ENCODE measurements at places on chromosomes 5 and 9.

DNA sequence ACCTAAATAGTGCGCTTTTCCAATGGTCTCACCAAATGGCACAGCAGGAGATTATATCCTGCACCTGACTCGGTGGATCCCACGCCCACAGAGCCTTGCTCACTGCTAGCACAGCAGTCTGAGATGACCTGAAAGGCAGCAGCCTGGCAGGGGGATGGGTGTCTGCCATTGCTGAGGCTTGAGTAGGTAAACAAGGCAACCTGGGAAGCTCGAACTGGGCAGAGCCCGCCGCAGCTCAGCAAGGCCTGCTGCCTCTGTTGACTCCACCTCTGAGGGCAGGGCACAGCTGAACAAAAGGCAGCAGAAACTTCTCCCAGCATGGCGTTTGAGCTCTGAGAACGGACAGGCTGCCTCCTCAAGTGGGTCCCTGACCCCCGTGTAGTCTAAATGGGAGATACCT is 18.1 kb upstream of the ABLIM3 start:
- no peak for DNase-seq

DNA sequence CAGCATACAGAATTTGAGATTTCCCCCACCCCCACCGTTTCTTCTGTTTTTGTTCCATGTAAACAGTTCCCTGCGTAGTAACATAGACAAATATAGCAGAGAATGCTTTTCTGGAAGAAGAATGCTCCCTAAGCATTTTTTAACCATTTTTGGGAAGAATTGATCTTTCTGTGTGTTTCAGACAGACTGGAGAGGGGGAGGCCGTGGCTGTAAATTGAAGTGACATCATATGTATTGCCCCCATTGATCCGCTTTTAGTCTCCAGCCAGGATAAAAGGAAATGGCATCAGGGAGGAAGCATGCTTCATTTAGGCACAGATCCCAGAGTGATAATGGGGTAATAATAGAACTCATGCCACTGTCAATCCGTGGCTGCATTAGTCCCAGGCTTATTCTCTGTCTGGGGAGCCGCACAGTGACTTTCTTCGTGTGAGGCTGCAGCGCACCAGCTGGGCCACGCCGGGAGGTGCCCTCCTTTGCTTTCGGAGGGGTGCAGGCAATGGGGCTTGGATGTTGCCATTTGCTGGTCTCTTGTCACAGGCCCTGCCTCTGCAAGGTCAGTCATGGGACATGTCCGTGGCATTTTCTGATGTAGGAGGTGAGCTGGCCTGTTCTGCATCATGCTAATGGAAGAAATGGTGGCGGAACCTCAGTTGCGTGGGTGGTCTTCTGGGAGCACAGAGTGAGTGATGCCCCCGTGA is 261.5 kb downstream of the FANCC start:
- DNase-seq, result no peak

- DNase-seq, result no peak
These were observed 64.2 kb downstream of the MRPL36 start for GRCh38 chr5:1735320-1735970.

- no peak for DNase-seq
These were observed 27.5 kb downstream of the GPX3 start for GRCh38 chr5:151047814-151048425.

- DNase-seq, result no peak
These were observed 26.6 kb upstream of the SLC46A2 start for GRCh38 chr9:112917047-112917986.

- DNase-seq, result no peak
These were observed 4.8 kb downstream of the SUB1 start for GRCh38 chr5:32589942-32590869.

DNA sequence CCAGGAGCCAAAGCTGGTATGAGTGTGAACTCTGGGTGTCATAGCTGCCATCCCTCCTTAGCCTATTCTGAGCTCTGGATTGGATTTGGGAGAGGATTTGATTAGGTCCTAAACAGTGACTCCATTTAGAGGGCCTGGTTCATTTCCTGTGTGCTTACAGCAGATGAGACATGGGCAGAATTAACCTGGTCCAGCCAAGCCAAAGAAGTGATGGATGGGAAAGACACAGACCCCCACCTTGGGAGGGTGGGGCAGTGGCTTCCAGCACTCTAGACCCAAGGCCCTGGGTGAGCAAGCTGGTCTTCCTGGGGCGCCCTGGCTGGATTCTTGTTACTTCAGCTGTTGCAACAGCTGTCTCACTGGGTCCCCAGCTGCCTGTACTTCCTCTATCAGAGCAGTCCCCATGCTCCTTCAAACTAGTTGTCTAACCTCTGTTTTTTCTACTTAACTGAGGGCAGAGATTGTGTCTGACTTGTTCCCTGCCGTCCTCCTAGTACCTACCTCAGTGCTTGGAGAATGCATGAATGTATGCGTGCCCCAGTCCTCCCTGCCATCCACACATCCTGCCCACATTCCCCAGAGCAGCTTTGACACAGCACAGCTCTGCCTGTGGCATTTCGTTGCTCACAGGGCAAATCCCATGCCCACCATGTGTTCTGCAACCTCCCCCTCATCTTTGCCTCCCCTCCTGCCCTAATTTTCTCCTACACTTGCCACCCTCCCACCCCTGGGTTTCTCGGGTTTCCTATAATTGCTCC is 115.9 kb downstream of the RGS3 start:
- peak; percentile 52 for DNase-seq

GRCh38 chr9:3271157-3271556 is 254.6 kb downstream of the RFX3 start:
- DNase-seq, result no peak

GRCh38 chr5:169653091-169653490 is 16.0 kb downstream of the DOCK2 start:
- DNase-seq, result no peak

DNA sequence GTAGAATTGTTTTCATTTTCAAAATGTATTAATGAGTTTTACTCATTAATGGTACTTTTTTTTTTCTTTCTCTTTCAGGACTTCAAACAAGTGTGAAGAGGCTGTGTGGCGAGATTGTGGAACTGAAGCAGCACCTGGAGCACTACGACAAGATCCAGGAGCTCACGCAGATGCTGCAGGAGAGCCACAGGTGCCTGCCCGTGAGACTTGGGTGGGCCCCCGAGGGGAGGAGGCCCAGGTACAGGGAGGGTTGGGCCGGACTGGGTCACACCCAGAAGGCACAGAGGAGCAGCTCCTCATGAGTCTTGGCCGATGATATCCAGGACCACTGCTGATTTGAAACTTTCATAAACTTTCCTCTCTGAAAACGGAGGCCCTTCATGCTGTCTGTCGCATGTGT is 35.6 kb downstream of the CEP72 start:
- DNase-seq, result no peak

DNA sequence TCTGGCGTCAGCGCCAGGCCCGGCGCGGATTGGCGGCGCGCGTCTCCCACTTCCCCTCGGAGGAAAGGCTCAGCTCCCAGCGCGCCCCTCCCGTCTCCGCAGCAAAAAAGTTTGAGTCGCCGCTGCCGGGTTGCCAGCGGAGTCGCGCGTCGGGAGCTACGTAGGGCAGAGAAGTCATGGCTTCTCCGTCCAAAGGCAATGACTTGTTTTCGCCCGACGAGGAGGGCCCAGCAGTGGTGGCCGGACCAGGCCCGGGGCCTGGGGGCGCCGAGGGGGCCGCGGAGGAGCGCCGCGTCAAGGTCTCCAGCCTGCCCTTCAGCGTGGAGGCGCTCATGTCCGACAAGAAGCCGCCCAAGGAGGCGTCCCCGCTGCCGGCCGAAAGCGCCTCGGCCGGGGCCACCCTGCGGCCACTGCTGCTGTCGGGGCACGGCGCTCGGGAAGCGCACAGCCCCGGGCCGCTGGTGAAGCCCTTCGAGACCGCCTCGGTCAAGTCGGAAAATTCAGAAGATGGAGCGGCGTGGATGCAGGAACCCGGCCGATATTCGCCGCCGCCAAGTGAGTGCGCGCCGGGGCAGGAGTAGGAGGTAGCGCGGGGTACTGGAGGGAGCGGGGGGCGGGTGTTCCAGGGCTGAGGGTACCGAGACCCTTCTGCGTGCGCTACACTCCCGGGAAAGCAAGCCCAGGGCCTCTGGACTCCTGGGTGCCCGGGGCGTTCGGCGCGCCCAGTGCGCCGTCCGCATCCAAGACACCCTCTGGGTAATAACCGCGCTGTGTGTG is at the start of gene MSX2:
Gene MSX2 (plus strand): TSS at position 99 of the 777 bp plus-strand sequence. CDS start 78 bp downstream, at position 177.
- no peak for DNase-seq

- peak; percentile 17 for DNase-seq
These were observed 22.5 kb downstream of the ABO start for GRCh38 chr9:133252301-133253020.

Measured in CD4-positive, alpha-beta T cell treated with Interferon gamma for 1 hour (primary cell).